ENCODE measurements at places on chromosomes 3 and 15.

DNA sequence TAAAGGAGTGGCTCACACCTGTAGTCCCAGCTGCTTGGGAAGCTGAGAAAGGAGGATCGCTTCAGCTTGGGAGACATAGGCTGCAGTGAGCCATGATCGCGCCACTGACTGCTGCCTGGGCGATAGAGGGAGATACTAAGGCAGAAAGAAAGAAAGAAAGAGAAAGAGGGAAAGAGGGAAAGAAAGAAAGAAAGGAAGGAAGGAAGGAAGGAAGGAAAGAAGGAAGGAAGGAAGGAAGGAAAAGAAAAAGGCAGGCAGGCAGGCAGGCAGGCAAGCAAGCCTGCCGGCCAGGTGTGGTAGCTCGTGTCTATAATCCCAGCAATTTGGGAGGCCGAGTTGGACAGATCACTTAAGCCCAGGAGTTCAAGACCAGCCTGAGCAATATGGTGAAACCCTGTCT lies 15.3 kb downstream of the SLC28A1 start:
- DNase-seq, result no peak

DNA sequence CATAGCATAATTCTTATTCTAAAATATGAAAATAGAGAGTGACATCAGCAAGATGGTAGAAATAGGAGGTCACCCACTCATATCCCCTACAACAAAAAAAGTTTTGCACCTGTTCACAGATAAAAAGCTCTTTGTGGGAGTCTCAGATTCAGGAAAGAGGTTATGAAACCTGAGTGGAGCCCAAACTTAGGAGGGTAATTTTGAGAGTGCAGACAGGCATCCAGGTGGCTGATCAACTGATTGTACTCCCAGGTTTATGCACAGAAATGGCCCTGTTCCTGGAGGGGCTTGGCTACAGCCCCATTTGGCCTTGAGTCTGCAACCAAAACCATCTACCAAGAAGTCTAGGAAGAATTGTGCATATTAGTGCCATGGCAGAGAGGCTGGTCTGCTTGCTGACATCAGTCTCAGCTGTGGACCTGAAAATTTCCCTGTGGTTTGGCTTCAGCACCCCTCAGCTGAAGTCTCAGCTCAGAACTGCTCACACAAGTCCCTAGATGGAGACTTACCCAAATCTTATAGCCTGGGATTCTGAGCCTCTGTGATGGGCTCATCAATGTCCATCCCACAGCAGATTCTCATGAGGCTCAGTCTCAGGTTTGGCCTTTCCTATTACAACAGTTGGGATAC lies 291.6 kb downstream of the IL20RB start:
- no peak for DNase-seq

DNA sequence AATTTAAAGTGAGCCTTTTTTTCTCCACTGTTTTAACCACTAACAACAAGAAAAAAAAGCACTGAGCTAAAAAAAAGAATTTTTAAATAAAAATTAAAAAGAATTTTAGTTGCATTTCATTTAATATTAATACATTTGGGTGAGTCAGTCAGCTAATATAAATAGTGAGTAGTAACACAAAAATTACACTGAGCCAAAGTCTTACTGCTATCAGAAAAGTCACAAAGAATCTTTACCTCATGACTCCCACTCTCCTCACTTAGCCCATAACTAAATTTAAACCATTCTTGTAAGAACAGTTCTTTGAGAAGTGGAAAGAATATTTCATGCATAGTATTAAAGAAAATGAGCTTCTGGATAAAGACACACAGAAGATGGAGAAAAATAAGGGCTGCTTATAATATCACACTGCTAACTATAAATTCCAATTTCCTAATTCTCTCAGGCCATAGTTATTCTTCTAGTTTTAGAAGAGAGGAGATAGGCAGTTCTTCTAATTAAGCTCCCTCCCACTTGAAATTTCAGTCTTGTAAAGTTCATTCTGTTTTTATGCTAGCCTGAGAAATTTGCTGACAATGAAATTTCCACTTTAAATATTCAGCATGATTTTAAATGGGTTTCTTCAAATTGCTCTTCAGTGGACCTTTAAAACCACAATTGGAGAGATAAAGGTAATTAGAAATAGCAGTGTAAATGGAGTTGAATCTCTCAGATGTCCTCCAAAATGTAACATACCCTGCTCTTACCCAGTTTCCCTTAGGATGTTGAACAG lies 17.6 kb downstream of the SHQ1 start:
- no peak for DNase-seq

GRCh38 chr15:42048080-42048820 lies 27.4 kb upstream of the PLA2G4E start:
- DNase-seq, result no peak

- DNase-seq, result peak; percentile 60
Observed at GRCh38 chr3:58217209-58217811, 6.5 kb upstream of the DNASE1L3 start.

GRCh38 chr3:47008234-47008796 lies 28.8 kb downstream of the NBEAL2 start:
- DNase-seq, result no peak

DNA sequence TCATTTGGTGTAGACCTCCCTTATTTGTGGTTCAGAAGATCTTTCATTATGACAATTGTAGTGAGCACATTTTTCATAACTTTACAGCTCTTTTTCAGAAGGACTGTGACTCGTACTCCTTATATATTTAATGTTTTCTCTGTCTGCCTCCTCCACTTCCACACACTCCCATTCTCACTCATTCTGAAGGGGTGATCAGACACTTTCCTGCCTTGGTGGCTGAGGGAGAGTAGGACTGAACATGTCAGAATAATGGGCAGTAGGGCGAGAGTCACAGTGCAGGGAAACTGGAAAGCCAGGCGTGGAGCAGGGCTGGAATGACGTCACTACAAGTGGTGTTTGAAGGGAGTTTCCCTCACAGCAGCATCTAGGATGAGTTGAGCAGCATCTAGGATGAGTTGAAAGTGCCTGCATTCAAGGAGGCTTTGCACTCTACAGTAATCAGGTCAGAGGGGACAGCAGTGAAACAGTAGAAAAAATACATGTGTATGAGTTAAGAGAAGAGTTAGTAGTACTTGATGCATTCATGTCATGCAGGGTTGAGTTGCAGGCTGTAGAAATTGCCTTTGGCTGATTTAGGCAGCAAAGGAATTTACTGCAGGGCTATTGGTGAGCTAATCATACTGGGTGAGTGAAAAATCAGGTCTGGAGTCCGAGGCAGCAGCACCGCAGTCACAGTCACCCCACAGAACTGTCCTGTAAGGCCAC lies 36.3 kb upstream of the FBXL22 start:
- DNase-seq, result no peak

DNA sequence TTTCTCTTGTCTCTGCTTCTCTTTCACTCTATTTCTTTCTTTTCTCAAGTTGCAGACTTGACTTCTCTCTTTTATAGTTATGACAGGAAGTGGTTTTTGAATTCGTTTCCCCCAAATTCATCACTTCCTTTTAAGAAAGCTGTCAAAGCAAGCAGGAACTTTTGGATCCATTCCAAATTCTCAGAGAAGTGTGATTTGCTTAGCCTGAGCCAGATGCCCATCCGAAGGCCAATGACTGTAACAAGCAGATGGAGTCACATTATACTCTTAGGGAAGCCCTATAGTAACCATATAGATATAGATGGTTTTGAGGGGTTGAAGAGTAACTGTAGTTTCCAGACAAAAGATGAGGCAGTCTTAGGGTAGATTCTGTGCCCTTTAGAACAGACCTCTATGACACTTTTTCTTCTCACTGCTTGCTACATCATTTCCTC lies 592.0 kb upstream of the KCNMB2 start:
- DNase-seq, result no peak

GRCh38 chr3:175869404-175869803 lies 1010.3 kb downstream of the NAALADL2 start:
- no peak for DNase-seq

DNA sequence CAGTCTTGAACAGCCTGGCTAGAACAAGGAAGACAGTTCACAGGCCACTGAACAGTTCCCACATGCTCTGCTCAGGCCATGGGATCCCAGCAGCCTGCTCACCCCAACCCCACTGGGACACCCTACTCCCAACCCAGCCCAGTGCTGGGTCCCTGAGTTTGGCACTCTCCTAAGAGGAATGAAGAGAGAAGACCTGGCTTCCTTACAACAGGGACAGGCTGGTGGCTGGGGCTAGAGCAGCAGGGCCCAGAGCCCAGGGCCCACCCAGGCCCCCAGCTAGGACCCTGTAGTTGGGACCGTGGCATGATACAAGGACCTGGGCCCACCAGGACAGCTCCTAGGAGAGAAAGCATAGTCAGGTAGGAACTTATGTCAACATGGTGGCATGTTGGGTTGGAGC lies 43.4 kb downstream of the SEMA3G start:
- no peak for DNase-seq

DNA sequence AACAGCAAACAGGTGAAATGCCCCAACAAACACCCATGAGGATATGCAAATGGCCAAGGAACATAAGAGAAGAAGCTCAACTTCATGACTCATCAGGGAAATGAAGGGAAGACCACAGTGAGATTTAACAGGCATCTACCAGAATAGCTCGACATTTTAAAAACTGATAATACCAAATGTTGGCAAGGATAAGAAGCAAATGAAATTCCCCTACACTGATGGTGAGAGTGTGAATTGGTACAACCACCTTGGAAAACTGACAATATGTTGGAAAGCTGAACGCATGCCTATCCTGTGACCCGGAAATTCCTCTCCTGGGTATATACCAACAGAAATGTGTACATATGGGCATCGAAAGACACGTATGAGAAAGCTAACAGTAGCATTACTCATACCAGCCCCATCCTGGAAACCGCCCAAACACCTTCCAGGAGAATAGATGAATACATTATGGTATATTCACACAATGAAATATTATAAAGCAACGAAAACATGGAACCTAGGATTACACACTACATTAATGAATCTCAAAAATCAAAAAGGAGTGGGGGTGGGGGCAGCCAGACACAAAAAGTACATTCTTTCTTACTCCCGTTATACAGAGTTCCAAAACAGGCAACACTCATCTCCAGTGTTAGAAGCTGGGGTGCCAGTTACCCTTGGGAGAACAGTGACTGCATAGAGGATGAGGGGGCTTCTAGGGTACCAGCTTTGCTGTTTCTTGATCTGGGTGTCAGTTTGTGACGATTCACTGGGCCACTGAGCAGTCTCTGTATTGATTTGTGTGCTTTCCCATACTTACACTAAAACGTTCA lies 16.9 kb downstream of the RFTN1 start:
- DNase-seq, result no peak

DNA sequence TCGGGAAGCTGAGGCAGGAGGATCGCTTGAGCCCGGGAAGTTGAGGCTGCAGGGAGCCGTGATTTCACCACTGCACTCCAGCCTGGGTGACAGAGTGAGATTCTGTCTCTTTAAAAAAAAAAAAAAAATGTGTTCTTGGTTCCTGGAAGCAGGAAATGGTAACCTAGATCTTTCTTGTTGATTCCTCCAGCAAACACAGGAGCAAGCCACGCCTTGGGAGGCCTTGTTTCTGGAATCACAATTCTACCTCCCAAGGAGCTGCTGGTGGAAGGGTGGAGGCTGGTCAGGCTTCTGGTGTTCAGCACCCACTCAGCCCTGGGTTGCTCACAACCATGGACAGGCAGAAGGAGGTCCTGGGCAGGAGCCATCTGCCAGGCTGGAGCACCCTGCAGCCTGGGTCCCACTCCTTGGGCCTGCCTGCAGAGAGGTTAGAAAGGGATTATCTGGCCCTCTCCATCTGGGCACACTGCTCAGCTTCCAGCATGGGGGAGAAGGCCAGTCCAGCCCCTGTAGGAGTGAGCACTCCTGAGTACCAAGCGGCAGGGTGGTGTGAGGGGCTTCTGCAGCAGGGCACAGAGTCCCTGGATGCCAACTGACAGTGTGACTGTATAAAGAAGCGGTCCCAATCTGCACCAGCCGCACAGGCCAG lies 65.6 kb downstream of the ABTB1 start:
- no peak for DNase-seq

DNA sequence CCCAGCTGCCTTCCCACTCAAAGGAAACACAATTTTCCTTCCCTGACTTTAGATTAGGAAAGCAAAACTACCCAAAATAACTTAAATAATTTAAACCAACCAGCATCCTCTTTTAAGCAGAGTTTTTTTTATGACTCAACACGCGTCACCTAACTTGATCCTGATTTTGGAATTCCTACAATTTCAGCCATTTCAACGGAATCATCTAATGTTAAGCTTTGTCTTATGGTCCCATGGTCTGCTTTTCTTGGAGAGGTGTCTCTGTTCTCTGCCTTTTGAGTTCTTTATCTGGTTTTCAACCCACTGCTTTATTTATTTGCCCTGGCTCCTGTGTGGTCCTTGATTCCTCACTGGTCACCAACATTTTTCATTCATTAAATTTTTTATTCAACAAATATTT lies 219.2 kb upstream of the ARHGEF26 start:
- DNase-seq, result no peak

DNA sequence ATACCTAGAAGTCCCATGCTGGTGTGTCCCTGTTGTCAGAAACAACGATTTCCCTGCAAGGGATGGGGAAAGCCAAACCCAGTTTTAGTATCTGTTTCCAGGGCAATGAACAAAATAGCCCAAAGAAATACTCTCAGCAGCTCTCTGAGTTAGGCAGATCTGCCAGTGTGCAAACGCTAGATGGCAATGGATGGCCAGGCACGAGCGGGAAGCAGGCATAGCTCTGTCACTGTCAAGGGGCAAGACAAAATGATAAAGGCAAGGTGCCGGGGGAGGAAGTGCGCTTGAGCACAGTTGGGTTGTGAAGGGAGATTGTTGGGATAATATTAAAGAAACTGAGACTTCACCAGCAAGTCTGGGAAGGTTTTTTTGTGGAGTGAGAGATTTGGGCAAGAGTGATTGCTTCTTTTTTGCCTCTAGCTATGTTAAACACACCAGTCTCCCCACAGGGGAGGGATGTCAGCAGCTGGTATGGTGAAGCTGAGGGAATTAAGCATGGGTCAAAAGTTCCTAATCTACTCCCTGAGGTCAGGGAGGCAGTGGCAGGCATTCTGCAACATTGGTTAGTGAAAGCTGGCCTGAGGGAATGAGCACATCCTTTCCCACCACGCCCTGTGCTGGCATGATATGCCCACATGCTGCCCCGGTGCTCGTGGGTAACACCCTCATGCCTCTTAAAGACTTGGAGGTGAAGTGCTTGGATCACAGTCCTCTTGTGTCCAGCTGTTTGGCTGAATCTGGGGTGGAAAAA lies 117.5 kb downstream of the PDCD6IP start:
- DNase-seq, result peak; percentile 88

DNA sequence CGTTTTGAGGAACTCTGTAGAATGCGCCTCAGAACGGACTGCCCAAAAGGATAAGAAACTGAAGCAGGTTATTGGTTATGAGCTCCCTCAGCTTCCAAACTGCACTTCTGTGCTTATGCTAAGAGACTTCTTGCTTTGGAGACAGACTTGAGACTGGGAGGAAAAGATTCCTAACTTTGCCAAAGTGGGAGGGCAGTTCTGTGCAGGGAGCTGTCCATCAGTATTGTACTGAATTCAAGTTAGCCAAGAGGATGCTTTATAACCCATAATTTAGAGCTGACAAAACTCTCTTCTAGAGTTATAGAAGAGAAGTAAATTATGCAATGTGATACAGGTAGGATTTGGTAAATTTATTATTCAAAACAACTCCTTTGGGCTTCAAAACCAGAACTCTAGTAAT lies 519.8 kb upstream of the GBE1 start:
- DNase-seq, result no peak

DNA sequence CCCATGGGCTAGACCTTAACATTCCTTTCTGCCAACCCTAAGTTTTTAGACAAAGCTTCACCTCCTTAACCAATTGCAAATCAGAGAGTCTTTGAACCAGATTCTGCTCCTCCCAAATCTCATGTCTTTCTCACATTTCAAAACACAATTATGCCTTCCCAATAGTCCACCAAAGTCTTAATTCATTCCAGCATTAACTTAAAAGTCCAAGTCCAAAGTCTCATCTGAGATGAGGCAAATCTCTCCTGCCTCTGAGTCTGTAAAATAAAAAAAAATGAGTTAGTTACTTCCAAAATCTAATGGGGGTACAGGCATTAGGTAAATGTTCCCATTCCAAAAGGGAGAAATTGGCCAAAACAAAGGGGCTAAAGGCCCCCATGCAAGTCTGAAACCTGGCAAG lies 43.8 kb upstream of the MYRIP start:
- no peak for DNase-seq

Data from head of caudate nucleus (tissue), 42 donors.